ENCODE measurements at places on chromosomes 1 and 21.

DNA sequence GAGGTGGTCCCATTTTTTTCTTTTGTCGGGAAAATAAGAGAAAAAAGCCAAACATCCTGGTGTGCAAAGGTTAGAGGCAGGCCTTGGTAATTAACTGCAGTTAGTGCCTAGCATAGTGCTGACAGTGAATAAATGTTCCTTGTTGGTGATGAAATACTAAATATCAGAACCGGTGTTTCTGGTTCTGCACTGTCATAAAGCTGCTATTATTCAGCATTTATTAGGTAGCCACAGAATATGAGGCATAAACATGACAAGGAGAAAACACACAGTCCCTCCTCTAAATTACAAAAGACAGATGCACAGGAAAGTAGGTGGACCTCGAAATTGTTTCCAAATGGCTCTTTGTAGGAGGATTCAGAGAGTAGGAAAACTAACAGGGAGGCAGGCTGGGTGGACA lies 122.0 kb upstream of the ADGRL2 start:
- no peak for DNase-seq

DNA sequence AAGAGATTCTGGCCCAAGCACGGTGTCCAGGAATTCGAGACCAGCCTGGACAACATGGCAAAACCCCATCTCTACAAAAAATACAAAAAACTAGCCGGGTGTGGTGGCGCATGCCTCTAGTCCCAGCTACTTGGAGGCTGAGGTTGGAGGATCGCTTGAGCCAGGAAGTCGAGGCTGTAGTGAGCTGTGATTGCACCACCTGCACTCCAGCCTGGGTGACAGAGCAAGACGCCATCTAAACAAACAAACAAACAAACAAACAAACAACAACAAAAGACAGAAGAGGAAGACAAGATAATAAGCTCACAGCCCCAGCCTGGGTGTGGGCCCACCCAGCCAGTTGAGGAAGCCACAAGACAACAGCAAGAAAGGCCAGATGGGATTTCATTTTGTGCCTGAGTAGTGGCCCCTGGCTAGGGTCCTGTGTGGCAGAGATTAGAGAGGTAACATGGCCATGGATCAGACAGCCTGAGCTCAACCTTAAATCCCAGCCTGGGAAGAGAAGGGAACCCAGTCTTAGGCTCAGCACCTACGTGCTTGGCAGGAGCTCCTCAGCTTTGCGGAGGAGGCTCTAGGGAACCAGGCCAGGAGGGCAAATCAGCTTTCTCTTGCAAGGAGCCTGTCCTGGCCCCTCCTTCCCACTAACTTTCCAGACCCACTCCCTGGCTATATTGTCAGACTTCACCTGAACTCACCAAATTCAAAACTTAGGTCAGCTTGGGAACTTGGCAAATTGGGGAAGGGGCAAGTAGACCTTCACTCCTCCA lies 4.9 kb upstream of the BEST4 start:
- no peak for DNase-seq

GRCh38 chr1:213744780-213745179 lies 243.0 kb upstream of the PROX1 start:
- no peak for DNase-seq

- no peak for DNase-seq
These were observed 20.3 kb upstream of the LMX1A start for GRCh38 chr1:165376811-165377311.

DNA sequence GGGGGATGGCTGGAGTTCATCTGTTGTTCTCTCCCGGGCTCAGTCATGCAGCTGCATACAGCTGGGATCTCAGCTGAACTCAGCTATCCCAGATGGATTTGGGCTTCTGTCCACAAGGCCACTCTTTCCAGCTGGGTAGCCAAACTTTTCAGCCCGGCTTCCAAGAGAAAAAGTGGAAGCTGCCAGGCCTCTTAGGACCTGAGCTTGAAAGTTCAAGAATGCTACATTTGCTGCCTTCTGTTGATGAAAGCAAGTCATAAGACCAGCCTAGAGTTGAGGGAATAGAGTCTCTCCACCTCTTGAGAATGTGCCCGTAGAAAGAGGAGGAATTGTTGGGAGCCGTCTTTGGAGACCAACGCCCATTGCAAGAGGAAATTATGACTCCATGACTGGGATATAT lies 95.3 kb downstream of the C1orf21 start:
- DNase-seq: no peak

DNA sequence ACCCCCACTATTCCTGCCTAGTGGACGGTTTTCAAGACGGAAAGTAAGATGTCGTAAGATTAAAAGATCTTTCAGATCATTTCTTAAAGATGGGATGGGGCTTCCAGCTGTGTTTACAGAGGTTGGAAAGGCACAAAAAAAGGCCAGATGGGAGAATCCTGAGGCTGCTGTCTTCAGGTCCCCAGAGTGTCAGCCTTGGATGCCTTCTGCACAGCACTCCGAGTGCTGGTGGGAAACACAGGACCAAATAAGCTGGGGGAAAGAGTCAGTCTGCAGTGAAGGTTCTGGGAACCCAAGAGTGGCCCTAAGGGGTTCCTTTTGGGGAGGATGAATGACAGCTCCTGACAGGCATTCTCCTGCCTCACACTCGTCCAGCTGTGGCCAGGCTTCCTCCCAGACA lies 96.5 kb downstream of the COLGALT2 start:
- no peak for DNase-seq

DNA sequence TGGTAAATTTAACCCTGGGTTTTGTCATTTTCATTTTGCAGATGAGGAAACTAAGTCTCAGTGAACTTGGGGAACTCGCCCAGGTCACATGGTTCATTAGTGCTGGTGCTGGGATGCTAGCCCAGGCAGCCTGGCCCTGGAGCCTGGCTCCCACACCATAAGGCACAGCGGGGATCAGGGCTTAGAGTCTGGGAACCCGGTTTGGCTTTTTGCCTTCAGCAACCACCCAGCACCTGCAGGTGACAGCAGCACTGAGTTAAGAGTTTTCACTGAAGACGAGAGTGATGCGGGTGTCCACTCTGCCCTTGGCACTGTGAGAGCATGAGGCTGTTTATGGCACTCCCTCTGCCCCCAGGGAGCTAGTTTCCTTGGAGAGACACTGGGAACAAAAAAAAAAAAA lies 18.4 kb upstream of the CD101 start:
- no peak for DNase-seq

DNA sequence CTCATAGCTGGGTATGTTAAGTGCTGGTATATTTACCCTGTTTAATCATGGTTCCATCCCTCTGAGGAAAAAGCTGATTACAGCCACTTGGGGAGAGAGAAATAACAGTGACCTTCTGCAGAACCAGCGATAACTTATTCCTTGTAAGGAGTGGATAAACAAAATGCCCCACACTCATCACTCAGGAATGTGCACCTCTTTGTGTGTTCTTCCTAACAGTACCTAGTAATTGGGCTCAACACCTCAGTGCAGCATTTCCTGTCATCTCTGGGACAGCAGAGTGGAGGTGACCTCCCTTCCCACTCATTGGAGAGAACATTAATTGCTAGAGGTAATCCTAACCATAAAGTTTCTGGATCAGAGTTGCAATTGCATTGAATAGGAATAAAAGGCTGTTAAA lies 112.5 kb upstream of the F3 start:
- DNase-seq: no peak

DNA sequence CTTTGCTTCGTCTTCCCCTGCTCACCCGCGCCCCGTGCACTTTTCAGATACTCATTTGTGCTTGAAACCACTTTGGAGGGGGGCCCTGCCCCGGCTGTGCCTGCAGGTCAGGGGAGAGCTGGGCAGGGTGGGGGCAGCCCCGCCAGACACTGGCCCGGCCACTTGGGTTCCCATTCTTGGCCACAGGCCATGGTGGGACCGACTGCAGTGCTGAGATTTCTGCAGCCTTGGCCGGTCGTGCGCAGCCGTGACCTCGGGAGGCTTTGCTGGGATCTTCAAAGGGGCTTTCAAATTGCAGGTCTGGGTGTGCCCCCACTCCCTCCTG lies 54.5 kb upstream of the TTC34 start:
- no peak for DNase-seq

DNA sequence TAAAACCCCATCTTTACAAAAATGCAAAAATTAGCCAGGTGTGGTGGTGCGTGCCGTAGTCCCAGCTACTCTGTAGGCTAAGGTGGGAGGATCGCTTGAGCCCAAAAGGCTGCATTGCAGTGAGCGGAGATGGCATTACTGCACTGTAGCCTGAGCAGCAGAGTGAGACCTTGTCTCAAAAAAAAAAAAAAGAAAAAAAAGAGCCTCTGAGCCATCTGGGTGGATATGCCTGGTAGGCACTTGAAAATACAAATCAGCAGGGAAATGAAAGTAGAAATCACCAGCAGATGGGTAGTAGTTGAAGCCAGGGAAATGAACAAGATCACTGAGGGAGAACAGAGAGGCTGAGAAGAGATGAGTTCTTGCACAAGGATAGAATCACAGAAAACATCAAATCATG lies 131.0 kb upstream of the HMCN1 start:
- DNase-seq: no peak

- no peak for DNase-seq
These were observed 421.3 kb downstream of the NPHP4 start for GRCh38 chr1:5570931-5571330.

DNA sequence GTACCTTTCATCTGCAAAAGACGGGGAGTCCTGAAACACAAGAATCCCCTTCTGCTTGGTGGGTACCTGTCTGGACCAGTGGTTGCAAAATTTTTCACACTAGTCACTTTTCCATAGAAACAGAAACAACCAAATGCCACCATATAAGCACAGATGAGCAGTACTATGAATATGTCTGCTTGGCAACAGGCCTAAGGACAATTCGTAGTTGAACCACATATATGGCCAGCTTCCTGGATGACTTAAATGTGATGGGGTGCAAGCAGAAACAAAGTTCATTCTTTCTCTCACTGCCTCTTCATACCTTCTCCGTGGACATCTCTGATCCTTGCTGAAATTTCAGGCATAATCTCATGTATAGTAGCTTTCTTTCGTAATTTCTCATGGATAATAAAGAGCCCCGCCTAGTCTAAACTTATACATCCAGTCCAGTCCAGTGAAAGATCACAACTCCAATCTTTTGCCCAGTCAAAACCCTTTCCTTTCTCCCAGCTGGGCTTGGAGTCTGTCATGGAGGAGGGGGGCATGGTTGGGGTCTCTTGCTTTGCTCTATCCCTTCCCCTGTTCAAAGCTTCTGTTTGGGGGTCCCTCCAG lies 7.0 kb downstream of the FCAMR start:
- no peak for DNase-seq

GRCh38 chr1:39822146-39822545 lies 33.5 kb upstream of the BMP8B start:
- DNase-seq: no peak

DNA sequence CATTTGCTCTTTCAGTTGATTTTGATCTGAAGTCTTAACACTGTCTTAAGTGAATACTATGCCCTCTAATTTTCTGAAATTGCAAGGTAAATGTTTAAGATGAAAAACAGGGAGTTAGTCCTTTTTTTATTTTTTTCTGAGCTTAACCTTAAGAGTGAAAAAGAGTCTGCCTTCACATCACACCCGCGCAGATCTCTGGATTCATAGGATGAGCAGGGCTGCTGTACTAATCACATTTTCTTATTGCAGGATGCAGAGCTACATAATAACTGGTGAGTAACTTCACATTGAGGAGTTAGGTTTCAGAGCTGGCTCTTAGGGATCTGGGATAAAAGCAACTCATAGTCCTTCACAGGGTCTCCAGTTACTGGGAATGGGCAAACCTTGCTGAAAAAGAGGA lies 188.7 kb upstream of the ATP1B1 start:
- no peak for DNase-seq

DNA sequence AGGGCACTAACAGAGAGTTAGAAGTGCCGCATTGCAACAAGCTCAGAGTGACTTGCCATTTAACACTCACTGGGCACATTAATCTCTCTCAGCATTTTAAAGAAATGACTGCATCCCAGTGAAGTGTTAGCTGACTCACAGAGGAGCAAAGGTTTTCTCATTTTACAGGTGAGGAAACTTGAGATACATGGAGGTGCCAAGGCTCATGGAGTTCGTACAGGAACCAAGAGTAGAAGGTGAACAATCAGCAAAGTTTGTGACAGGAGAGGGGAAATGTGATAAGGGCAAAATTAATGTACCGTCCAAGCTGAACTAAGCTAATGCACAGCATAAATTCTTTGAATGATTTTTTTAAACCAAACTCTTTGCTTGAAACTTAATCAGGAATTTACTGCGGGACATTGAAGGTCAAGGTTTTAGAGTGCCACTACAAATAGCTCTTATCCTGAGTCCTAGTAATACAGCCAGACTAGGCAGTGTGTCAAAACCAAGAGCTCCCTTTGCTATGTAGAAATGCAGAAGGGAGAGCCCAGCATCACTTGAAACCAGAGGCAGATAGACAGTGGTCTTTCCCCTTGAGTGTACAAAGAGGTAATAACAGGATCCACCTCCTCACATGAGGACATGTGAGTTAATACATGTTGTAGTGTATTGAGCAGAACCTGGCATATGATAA lies 22.4 kb upstream of the NTPCR start:
- no peak for DNase-seq

GRCh38 chr1:172671591-172671990 lies 12.7 kb downstream of the FASLG start:
- DNase-seq: no peak

DNA sequence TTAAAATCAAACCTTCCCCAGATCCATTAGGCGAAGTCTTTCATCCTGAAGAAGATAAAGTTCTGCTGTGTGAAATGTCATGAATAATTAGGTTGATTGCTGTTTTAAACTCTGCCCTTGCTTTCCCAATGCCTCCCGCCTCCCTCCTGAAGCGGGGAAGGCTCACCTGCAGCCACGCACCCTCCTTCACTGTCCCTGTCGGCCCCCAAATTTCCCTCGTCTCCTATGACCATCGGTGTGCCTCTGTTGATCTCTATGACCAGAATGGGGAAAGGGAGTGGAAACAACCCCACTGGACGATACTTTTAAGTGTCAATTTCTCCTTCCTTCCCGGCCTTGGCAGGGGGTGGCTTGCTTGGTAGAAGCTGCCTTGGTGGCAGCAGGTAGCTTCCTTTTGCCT lies 35.1 kb downstream of the LHX4 start:
- no peak for DNase-seq

DNA sequence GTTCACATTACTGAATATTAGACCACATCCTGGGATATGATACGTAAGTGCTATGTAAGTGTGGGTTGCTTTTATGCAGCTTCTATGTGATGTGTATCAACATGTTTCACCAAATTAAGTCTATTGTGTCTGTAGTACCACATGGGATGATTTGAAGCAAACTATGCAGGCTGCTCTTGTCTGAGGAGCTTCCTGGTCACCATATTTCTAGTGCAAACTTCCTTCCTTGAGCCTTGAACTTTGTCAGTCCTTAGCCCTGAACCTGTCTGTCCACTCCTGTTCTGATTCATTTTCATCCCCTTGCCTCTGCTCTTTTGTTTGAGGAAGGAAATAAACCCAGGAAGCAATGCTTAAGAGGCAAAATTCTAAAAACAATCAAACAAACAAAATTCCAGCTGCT lies 117.5 kb upstream of the VANGL1 start:
- no peak for DNase-seq

GRCh38 chr1:57404884-57405283 lies 19.0 kb downstream of the DAB1 start:
- DNase-seq: no peak

DNA sequence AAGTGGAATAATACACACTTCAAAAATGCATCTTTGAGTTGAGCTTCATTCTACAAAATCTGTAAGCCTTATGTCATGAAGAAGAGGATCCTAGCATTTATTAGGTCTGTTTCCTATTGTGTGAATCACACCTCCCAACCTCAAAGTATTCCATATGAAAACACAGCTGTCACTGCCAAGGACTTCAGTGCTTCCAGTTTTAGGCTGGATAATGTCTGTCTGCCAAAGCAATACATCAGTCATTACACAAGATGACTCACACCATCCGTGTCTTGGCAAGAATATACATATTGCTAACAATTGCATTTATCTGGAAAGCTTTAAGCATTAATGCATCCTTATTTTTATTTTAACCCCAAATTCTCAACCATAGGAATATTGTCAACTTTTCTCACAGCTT lies 125.7 kb upstream of the TMPRSS15 start:
- DNase-seq: no peak
